PC-3 (cell line): ENCODE measurements at places on chromosomes 5 and 9. TPM values are rescaled to one million over a fixed set of nuclear protein-coding genes. Genes with fewer than 3 reads are reported as not detected.

DNA sequence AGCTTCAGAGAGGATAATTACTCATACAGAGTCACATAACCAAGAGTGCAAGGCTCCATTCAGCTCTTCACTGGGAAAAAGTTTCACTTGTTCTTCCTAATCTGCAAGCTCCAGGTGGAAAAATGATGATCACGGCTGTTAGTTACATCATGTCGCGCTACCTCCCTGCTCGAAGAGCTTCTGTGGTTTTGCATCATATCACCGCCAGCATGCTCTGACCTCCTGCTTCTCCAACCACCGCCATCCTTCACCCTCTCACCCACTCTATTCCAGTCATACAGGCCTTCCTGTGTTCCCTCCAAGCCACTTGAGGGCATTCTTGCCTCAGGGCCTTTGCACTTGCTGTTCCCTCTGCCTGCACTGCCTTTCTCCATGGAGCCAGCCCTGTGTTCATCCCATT is 47.1 kb downstream of the COL27A1 start:
- no peak for DNase-seq
- H3K4me1 ChIP-seq, result no peaks in the 10 kb centered on the region
- no peaks in the 10 kb centered on the region for H3K27me3 ChIP-seq

GRCh38 chr5:111494355-111494999 is 17.9 kb downstream of the STARD4 start:
- no peak overlapping the region for H3K4me3 ChIP-seq
- H3K27me3 ChIP-seq, result no peaks in the 10 kb centered on the region
- H3K27ac ChIP-seq, result no peak overlapping the region
- no peaks in the 10 kb centered on the region for H3K36me3 ChIP-seq

GRCh38 chr5:176812269-176813259 is 2.2 kb downstream of the UNC5A start:
- H3K27me3 ChIP-seq, result peaks cover 29% of the 10 kb centered on the region
- no peak overlapping the region for H3K27ac ChIP-seq
- H3K4me3 ChIP-seq, result no peak overlapping the region
- peaks cover 10% of the 10 kb centered on the region; the same call in 1 of the 2 replicates for H3K4me1 ChIP-seq

DNA sequence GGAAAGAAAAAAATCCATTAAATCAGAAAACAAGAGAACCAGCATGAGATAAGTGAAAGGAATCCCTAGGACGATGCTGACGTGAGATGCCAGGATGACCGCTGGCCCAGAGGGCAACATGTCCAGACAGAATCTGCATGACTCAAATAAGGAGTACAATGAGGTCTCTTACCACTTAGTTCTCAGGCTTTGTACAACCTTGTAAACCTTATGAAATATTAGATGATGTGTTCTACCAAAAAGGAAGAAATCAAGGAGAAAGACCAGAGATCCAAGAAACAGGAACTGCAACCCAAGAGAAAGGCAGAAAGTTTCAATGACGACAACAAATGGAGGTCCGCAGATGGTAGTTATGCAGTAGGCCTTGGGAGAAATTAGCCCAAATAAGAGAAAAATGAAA is 2.8 kb upstream of the GPR150 start:
- no peaks in the 10 kb centered on the region for H3K4me1 ChIP-seq
- H3K27ac ChIP-seq, result no peak overlapping the region
- no peak for DNase-seq

DNA sequence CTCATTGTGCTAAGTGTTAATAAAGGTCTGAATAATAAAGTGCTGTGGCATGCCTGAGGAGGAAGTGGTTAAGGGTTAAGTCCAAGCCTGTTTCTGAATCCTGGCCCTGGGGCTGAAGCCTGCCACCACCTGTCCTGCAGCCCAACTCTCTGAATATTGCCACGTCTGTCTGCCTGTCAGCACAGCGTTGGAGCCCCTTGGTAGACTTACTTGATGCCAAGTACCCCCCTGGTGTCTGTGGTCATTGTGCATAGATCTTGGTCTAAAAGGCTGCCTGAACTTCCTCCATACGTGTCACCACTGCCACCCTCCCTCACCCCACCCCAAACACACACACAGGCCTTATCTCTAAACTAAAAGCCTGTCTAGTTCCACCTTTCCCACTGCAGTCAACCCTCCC is 35.4 kb upstream of the SLC2A8 start:
- H3K27ac ChIP-seq, result no peak overlapping the region
- H3K27me3 ChIP-seq, result no peaks in the 10 kb centered on the region
- H3K4me1 ChIP-seq, result no peaks in the 10 kb centered on the region
- DNase-seq, result no peak
- no peaks in the 10 kb centered on the region for H3K36me3 ChIP-seq

GRCh38 chr5:52710972-52711596 is 76.6 kb upstream of the ITGA1 start:
- 0 out of 2 replicates have a peak, but pooled peaks cover 9% of the 10 kb centered on the region for H3K4me1 ChIP-seq
- no peak overlapping the region for H3K27ac ChIP-seq
- H3K27me3 ChIP-seq, result no peaks in the 10 kb centered on the region
- DNase-seq, result no peak

DNA sequence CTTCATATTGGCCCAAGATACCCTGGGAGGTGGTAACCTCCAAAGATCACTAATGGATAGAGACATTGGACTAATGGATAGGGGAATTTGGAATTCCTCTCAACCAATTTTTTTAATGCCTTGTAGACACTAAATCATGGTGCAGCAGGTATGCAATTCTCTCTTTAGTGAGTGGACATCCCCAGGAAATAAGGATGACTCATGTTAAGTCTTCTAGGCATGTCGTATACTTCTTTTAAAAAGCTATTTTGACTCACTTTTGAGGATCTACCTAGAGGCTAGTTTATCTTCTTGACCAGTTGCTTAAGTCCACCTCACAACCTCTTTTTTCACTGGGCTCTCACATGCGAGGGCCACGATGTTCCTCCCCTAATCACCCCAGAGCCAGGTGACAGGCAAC is 211.6 kb upstream of the CDH12 start:
- H3K4me1 ChIP-seq, result no peaks in the 10 kb centered on the region
- no peak overlapping the region for H3K27ac ChIP-seq
- no peaks in the 10 kb centered on the region for H3K27me3 ChIP-seq

The ANGPTL2 gene
- total RNA-seq, result 0.07 and 0.75 TPM in 2 replicates

The VAV2 gene
- total RNA-seq, result 9.7 and 15.9 TPM in 2 replicates

The LRRTM2 gene
- not detected in 2 replicates for total RNA-seq

The WDR38 gene
- not detected in 2 replicates for total RNA-seq

The KIF12 gene
- total RNA-seq, result 4.4 and 6.3 TPM in 2 replicates
